ENCODE measurements at places on chromosomes 12 and 14.

GRCh38 chr14:96264200-96264553 lies 8.2 kb downstream of the BDKRB1 start:
- DNase-seq, result no peak

GRCh38 chr14:95664066-95664465 lies 22.2 kb upstream of the TCL1B start:
- DNase-seq, result no peak

DNA sequence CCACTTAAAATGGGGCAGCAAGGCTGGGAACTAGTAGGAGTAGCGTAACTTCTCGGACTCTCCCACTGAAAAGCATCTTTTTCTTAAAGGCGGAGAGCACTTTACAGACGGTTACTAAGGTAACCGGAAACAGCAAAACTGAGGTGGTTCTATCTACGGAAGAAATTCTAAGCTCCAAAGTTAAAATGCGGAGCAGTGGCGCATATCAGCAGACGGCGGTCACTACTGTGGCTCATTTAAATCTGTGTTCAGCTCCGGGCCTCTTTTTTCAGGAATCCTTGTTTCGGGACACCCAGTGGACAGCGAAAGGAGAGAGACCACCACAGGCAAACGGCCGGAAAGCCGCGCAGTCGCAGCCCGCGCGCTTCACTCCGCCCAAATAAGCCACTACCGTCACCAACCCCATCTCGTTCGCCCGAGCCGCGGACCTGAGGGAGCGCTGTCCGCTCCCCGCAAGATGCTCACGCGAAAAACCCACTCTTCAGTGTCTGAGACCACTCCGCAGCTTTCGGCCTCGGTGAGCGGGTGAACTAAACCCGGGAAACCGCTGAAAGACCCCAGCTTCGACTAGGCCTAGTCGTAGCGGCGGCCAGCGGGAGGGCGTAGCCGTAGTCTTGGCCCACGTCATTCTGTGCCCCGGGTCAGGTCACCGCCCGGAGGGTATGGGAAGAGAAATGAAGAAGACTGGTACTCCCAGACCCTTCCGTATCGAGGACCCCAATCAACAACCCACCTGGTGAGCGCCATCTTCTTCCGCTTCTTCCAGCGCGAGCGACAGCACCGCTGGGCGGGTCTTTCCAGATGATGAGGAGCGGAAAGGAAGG lies at the start of gene SNW1:
SNW1 (minus strand) TSS at position 776 of the 824 bp plus-strand sequence; CDS start at position 747, 29 bp downstream.
- DNase-seq, result peak; percentile 77

GRCh38 chr14:44962334-44963043 lies 499 bp downstream of the TOGARAM1 start:
- no peak for DNase-seq

- DNase-seq, result no peak
Observed at GRCh38 chr12:89999699-90000505, 291.3 kb upstream of the ATP2B1 start.

- DNase-seq, result no peak
Observed at GRCh38 chr12:89067421-89068187, 284.7 kb downstream of the DUSP6 start.

DNA sequence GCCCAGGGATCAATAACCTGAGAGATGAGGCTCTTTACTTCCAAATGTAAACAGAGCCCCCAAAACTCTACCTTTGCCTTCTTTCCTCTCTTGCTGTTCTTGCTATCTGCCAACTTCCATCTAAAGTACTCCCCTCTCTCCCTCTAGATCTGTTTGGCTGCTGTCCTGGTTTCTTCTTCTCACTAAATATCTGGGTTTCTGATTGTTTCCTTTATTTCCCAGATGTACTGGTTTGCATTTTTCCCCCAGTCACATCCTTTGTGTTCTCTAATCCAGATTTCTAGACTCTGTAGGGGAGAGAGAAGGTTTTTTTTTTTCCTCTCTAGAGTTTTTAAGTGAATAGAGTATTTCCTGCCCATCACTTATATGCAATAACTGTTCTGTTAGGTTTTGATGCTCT lies 7.1 kb upstream of the SALL2 start:
- DNase-seq, result no peak

DNA sequence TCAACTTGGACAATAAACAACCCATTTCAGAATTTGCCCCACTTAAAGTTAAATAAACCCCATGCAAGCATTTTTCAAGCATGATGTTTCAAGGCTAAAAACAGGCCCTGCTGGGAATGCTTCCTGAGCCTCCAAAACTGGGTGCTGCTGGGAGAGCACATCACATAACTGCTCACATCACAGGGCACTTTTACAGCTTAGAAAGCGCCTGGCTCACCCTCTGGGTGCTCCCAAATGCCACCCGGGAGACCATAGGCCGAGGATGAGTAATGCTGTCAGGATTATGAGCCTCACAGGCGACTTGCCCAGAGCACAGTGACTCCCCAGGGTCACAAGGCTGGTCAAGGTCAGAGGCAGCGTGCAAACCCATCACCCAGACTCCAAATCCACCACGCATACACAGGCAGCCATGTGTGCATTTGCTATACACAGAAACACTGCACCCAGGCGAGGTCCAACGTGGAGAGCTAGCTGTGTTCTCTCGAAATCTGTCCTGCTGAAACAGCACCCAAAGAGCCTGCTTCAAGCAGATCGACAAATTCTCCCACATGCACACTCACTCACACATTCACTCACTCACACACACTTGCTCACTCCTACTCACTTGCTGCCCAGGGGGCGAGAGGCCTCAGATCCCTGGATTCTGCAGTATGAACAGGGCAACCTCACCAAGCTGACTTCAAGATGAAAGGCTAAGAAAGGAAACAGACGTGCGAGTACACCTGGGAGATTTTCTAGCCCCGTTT lies 58.7 kb downstream of the ITPK1 start:
- no peak for DNase-seq

DNA sequence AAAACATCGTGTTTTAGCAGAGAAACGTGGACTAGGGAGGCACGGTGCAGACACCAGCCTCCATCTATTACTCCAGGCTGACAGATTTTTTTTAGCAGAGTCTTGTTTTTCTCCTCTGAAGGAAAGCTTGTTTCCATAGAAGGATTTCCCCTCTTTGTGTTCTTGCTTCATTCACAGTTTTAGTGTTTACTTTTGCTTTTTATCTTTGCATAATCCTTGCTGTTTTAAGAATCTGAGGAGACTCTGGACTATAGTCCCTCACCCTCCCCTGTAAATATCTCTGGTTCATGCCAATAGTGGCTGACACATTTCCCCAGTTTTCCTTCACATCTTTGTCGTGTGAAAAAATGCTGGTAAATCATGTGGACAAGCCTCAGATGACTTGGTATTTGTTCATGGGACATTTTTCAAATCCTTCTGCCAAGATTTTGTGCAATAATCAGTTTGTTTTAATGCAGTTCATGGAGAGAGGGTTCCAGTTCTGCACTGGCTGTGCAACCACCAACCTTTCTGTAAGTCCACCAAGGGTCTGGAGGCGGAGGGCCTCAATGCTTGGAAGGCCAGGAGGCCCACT lies 39.9 kb upstream of the TMCC3 start:
- DNase-seq, result no peak

DNA sequence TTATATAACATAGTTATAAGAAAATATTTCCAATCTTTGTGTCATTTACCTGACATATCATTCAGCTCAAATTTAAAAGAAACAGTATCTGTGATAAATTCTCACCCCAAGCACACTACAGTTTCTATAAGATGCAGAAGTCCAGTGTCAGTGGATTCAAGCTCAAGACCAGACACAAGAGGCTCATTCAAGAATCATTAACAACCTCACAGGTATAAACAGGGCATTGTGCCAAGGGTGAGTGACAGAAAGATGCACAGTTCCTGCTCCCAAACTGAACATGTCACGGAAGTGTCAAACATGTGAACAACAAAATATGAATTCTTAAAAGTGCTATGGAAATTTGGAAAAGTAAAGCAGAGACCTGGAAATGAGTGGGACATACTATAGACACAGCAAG lies 12.8 kb downstream of the ATP2B1 start:
- DNase-seq, result no peak

DNA sequence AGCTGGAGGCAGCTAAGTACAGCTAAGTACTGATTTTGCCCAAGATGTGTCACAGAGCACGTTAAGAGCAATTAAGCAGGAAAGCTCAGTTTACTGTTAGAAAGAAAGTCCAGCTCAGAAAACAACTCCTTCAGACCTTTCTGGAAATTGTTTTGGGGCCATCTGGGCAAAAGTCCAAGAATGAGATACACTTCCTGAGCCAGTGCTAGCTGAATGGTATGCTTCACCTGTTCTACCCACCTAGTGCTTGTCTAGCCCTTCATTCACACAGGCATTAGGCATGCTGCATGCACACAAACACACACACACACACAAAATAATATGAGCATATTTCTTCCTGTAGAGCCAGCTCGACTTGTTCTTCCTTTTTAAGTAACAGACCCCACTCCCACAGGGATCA lies 6.6 kb upstream of the IKZF4 start:
- DNase-seq, result no peak

- no peak for DNase-seq
Observed at GRCh38 chr14:65302571-65303189, 109.8 kb upstream of the FUT8 start.

DNA sequence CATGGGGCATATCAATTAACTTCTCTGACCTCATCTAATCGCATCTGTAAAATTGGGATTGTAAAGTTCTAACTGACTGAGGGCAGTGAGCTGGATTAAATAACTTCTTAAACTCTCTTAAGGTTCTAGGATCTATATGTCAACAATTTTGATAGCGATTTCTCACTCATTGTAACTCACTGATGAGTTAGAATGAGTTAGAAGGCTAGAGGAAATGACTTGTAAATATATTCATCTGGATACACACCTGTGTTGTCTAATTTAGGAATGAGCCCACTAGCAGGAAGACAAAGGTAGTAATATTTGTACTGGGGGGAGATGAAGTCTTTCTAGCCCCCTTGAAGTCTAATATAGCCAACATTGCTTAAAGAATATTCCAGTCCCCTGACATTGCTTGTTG lies 46.3 kb upstream of the CERS5 start:
- no peak for DNase-seq

DNA sequence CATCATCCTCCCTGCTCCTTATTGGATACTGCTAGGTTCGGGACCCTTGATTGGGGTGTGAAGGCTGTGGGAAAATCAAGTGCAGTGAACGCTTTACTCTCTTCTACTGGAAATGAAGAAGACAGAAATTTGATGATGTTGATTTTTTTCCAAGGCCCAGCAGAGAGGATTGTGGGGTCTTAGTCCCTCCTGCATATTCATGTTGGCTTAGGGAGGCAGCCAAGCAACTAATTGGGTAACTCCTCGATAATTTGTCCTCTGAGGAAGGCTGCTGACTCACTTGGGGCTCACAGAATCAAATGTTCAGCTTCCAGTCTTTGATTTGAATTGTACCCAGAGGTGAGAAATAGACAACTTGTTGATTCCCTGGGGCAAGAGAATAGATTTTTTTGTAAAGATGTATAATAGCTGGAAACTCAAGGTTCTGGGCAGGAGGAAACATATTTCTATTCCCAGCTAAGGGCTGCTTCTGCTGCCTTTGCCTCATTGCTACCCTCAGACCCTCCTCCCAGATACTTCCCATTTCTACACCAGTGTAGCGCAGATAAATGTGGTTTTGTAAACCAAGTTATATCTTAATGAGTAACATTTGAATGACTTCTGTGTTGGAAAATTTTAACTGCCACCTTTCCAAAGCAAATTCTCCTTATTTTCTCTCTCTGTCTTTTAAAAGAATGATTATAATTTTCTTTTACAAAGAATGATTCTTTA lies 21.7 kb downstream of the NEUROD4 start:
- no peak for DNase-seq

GRCh38 chr14:61320806-61321384 lies 484 bp upstream of the PRKCH start:
- DNase-seq, result no peak

GRCh38 chr12:100398307-100398706 lies 41.4 kb downstream of the SLC17A8 start:
- DNase-seq, result no peak

DNA sequence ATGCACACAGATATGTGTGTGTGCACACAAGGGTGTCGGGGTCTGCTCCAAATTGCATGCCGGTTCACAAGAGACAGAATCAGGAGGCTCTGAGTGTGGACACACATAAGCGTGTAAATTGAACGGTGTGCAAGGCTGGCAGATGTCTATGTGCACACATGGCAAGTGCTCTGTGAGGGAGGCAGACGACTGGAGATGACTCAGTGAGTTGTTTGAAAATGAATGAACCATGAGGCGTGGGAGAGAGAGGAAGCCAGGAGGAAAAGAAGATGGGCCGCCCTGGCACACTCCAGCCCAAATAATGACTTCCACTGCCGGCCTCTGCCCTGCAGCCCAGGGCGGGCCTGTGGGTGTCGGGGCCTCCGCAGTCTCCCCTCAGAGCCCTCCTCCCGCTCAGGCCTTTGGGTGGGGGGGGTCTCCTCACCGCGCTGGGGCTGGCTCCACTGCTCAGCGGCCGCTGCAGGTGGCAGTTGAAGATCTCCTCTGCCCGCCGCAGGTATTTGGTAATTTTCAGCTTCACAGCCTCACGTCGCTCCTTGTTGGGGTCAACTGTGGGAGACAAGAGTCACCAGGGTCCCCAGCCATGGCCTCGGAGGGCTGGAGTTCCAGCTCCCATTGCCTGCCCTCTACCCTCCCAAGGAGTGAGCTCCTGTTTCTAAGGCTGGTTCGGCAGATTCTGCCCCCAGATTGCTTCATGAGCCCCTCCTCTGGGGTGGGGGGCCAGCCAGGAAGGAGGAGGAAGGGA lies 3.5 kb downstream of the RPS6KL1 start:
- DNase-seq, result no peak

GRCh38 chr12:80872053-80872452 lies 65.7 kb downstream of the LIN7A start:
- DNase-seq, result no peak

DNA sequence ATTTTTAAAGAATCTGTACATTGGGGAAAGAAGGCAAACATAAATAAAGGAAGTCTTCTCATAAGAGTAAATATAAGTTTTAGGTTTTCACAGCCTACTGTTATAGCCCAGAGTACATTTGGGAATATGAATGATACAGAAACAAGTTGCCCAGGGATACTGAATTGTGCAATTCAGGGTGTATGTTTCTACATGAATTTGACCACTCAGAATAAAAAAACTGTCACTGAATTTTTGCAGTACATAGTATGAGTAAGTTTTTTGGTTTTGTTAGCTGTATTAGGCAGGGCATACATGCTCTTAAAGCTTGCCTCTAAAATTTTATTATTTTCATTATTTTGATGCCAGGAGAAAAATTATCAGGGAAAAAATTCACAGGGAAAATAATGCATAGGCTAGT lies 6.6 kb upstream of the PCNX4 start:
- DNase-seq, result no peak

DNA sequence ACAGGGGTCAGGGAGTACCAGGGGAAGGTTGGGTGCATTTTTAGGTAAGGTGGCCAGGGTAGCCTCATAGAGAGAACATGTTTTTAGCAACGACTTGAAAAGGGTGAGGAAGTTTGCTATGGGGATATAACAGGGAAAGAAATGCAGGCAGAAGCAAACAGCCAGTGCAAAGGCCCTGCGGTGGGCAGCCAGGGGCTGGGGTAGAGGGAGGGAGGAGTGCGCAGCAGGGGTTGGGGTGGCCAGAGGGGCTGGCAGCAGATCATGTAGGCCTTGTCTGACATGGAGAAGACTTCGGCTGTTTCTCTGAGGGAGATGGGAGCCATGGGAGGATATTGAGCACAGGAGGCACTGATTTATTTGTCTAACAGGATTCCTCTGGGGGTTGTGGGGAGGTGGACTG lies 242.5 kb downstream of the RBM19 start:
- no peak for DNase-seq
